Activated CD8-positive, alpha-beta memory T cell treated with anti-CD3 and anti-CD28 coated beads for 4 hours (primary cell): ENCODE measurements at places on chromosomes 1 and 21.

GRCh38 chr1:956636-957035 lies 2.4 kb downstream of the NOC2L start:
- DNase-seq: no peak

GRCh38 chr1:235336903-235337302 lies 8.5 kb downstream of the GGPS1 start:
- DNase-seq: no peak

DNA sequence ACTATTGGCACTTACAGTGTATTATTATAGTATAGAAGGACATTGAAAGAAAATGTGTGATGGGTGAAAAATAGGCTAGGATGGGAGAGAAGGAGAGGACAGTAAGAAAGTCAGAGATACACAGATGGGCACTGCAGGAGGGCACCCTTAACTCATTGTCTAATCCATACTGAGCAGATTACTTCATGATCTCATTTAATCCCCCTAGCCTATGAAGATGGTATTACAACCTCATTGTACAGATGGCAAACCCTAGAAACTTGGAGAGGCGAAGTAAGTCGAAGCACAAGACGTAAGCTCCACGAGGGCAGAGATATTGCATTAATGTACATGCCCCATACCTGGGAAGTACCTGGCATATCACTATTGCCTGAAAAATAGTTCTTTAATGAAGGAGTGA lies 346.9 kb upstream of the DAB1 start:
- no peak for DNase-seq

DNA sequence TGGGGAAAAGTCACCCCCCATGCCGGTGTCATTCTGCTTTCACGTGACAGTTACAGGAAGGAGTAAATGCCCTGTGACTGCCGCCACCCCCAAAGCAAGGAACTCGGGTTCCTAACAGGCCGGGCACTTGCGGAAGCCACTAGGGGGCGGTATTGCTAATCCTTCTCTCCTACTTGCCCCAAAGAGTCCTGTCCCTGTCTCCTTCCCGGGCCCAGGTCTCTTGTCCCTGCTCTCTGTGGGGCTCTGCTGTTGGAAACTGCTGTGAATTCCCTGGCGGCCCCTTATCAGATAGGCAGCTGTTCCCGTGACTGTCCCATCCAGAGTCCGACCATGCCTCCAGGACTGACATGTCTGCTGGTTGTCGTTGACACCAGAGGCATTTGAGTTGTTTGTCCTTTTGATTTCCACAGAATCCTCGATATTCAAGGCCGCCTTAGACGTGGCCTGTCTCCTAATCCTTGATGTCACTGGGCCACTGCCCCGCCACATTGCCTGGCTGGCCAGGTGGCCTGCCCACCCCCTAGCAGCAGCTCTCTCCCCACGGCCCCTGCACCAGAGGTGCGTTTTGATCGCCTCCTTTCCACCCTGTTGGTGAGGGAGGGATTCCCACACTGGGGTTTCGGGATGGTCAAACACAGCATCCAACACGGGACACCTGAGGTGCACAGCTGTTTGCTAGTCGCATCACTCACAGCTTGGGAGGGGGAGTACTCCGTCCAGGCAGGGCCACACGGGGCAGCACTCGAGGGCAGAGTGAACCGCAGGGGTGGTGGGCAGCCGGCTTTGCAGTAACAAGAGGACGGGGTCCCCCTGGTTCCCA lies 37.3 kb downstream of the CHAF1B start:
- no peak for DNase-seq

GRCh38 chr1:233082778-233083550 lies 132.6 kb downstream of the NTPCR start:
- no peak for DNase-seq

DNA sequence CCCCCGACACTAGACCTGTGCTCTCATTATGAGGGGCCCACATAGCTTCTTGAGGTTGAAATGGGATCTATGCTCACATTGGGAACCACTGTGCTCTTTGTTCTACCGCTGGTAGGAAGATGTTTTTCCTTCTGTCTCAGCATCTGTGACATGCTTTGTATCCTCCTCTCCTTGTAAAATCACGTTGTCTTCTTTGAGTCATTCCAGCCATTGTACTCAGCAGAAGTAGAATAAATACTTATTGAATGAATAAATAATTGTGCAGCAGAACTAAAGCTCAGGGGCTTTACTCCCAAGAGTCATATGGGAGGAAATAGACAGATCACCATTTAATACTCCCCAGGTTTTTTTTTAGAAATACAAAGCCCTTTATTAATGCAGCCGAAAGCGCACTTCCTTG lies 66.3 kb upstream of the EDEM3 start:
- DNase-seq: no peak

DNA sequence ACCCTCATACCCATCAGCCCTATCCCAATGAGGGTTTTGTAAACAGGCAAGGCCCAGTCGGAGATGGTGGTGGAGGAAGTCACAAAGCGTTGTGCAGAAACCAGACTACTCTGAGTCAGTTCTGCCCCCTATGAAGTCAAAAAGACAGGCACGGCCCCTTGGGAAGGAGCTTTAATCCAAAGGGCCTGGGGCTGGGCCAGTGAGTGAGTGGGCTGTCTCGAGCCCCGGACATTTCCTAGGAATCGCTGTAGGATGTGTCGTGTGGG lies 442 bp upstream of the AHCYL1 start:
- DNase-seq: no peak

DNA sequence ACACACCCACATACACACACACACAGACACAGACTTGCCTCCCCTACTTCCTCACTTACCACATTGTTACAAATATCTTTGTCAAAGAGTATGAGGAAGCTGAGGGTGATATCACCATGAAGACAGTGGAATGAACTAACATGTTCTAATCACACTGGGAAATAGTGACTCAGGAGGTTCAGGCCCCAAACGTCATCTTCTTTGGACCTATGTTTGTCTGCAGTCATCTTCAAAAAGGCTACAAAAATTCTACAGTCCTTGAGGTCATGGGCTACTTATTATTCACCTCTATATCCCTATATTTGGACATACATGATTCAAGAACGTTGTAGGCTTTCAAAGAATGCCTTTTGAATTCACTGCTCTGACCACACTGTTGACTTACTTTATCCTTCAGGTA lies 2.1 kb upstream of the LCE2C start:
- DNase-seq: no peak

GRCh38 chr1:89499320-89499719 lies 25.3 kb upstream of the LRRC8B start:
- DNase-seq: no peak

- DNase-seq: no peak
These were observed 16.3 kb upstream of the IFNLR1 start for GRCh38 chr1:24203404-24203803.

DNA sequence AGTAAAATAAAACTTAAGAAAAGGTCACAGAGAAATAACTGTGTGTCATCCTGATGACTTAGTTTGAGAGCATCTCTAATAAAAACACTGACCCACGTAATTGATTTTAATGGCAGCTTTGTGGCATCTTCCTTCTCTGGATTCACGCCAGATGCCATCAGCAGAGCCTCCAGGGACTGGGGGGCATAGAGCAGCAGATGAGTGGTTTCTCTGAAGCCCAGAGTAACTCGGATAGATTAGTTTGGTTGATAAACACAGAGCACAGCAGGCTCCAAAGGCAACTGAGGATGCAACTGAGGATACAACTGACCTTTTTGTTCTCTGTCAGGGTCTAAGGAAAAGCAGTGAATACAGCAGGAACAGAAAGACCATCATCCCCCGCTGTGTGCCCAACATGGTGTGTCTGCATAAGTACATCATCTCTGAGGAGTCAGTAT lies 180.8 kb downstream of the RPS6KC1 start:
- no peak for DNase-seq

DNA sequence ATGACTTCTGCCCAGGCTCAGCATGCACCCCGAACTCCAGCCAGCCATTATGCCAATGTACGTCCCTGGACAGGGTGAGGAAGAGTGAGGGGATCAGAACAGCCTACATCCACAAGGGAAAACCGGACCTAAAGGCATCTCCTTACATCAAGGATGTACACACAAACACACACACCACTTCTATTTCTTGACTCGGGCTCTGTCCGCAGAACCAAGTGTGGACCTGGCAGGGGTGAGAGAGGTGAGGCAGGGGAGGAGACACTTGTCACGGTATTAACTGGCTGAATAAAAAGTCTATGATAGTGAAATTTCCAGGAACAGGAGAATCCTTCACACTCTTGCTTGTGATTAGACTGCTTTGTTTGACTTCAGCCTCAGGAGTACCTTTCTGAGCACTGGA lies 2.3 kb downstream of the LMOD1 start:
- DNase-seq: no peak

DNA sequence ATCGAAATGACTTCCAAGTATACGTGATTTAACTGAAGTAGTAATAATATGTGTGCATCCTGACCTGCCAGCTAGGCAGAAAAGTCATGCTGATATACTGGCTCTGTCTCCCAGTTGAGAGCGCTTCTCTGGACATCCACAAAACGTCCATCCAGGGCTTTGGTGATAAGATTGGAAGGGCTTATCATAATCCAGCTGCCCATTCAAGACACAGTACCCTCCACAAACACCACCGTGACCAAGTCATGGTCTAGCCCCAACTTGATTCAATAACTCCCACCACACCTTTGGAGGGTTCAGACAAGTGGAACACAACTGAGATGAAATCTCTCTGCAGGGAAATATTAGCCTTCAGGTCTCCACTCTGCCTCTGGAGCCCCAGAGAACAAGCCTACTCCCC lies 76.2 kb downstream of the CD46 start:
- no peak for DNase-seq

- no peak for DNase-seq
These were observed 123.7 kb upstream of the EDN2 start for GRCh38 chr1:41608211-41608610.

DNA sequence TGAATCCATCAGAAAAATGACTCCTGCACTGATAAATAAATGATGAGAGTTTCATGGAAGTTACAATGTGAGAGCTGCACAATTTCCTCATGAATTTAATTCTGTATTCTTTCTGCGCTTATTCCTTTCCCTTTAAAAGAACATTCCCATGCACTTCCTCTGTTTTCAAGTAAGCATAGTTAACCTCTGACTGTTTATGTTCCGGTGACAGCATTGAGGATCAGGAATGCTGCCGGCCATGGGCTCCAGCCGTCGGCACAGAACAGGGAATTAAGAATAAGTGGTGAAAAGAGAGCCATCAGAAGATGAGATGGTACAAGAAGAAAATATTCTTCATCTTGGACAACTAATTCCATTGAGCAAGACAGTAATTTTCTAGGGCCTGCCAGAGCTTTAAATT lies 65.3 kb downstream of the SUSD4 start:
- DNase-seq: no peak

DNA sequence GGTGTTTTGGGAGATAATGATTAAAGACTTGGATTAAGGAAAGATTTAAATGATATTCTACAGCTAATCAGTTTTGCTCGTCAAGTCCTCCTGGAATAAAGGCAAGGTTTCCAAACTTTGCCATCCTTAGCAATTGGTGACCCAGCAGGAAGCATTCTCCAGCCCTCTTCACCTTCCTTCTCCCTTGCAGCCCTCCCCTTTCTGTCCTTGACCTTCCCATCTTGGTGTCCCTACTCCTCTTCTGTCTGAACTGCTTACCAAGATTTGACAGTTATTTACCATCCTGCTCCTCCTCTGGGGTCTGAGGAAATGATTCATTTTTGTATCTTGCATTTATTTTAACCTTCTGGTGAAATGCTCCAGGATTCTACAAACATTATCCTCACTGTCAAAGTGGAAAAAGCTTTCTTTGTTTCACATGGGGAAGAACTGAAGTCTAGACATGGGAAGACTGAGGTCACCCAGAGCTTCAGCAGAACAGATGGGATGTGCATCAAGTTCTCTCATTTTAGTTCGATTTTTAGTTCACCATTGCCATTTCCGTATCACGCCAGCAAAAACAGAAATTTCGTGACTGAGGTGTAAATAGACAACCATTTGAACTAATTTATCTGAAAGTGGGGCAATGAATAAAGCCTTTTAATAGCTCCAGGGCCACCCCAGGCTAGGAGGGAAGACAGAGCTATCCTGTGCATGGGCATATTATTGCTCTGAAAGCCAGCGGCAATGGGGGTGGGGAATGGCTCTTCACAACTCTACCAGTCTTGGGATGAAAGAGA lies 504.4 kb upstream of the PLXNA2 start:
- DNase-seq: no peak

DNA sequence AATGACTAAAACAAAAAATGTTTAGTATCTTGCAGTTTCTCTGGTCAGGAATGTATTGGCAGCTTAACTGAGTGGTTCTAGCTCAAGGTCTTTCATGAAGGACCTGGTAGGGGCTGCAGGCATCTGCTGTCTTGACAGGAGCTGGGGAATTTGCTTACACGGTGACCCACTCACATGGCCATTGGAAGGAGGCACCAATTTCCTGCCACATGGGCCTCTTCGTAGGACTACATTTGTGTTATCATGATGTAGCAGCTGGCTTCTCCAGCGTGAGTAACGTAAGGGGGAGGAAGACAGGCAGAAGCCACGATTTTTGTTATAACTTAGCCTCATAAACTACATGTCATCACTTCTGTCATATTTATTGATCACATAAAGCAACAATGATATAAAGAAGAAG lies 376.3 kb downstream of the AMY1C start:
- DNase-seq: no peak

- DNase-seq: no peak
These were observed 115.7 kb downstream of the RGL1 start for GRCh38 chr1:183920651-183921050.

DNA sequence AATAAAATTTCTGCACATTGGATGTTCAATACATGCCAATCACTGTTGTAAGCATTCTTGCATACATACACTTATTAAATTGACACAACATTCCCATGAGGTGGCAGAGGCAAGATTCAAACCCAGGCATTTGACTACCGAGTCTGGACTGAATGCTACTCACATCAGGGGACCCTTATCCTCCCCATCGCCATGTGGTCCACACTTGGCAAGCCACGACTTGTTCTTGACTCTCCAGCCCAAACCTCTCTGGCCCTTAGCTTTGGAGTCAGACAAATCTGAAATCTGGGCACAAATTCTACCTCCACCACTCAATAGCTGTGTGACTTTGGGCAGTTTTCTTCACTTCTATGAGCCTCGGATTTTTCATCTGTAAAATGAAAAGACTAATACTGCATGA lies 57.1 kb downstream of the NMNAT2 start:
- DNase-seq: no peak

GRCh38 chr1:184806296-184806721 lies 51.7 kb upstream of the EDEM3 start:
- no peak for DNase-seq

DNA sequence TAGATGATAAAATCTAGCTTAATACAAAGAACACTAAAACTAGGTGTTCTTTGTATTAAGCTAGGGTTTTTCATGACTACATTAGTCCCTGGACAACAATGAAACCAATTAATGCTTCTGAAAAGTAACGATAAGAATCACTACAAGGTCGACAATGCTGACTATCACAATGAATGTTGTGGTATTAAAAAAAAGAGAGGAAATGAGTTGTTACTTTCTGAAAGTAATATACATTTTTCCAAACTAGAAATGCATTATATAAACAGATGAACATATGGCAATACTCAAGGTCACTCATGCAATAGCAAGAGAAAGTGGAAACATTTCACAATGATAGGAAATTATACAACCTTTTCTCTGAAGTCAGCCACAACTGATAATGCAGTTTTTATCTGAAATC lies 19.0 kb downstream of the DPH5 start:
- DNase-seq: no peak
